ENCODE measurements at places on chromosomes 4 and X.

- no peak for DNase-seq
Measured at GRCh38 chr4:73451981-73452747, 16.1 kb downstream of the AFP start.

- peak; percentile 52 for DNase-seq
Measured at GRCh38 chr4:2258091-2259035, 3.5 kb downstream of the MXD4 start.

- peak; percentile 55 for DNase-seq
Measured at GRCh38 chrX:23952984-23953907, 45.4 kb downstream of the CXorf58 start.

DNA sequence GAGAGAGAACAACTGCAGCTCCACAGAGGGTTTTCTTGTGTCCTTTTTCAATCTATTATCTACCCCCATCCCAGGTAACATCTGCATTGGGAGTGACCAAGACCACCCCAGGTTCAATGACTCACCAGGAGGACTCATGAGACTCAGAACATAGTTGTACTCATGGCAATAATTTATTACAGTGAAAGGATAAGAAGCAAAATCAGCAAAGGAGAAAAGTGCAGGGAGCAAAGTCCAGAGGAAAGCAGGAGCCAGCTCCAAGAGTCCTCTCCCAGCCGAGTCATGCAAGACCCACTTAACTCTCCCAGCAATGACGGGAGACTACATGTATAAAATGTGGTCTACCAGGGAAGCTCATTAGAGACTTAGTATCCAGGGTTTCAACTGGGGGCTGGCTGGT is 129.5 kb upstream of the RBPJ start:
- no peak for DNase-seq

DNA sequence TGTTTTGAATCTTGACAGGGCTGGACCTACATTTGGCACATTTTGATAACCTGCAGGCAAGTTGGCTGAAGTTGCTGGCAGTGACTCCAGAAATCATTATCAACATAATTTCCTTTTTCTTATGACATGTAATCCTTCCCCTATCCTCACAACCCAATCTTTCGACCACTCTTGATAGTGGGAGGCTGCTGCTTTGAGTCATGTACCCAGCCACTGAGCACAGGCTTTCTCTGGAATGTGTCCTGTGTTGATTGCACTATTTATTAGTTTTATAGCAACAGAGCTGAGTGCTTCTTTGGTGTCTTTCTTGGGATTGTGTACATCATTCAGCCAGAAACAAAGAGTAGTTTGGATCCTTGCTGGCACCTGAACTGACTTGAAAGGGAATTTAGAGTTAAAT is 183.1 kb upstream of the LEF1 start:
- DNase-seq: no peak

GRCh38 chr4:8848507-8849265 is 23.0 kb downstream of the HMX1 start:
- peak; percentile 17 for DNase-seq

GRCh38 chr4:15368856-15369255 is 59.0 kb upstream of the C1QTNF7 start:
- no peak for DNase-seq

GRCh38 chr4:168636506-168637196 is 139.8 kb downstream of the PALLD start:
- DNase-seq: no peak

GRCh38 chrX:16136080-16136479 is 12.7 kb downstream of the GRPR start:
- DNase-seq: no peak
